ENCODE measurements at places on chromosomes 4 and X.

DNA sequence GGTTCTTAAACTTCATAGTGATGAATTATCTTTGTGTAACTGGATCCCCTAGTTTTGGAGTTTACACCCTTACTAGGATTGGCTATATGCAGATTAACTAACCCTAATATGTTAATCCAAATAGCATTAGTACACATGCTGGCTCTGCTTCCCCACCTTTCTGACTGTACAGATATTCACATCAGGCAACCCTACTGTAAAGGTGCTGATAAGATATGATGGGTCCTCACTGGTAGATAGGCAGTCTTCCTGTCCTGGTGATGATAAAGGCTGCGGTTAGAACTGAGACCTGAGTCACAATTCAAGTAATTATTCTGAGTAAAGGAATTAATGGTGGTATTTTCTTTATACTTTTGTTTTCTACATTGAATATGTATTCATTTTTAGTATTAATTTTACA, 118.6 kb downstream of the COL4A5 start:
- no peak for DNase-seq

DNA sequence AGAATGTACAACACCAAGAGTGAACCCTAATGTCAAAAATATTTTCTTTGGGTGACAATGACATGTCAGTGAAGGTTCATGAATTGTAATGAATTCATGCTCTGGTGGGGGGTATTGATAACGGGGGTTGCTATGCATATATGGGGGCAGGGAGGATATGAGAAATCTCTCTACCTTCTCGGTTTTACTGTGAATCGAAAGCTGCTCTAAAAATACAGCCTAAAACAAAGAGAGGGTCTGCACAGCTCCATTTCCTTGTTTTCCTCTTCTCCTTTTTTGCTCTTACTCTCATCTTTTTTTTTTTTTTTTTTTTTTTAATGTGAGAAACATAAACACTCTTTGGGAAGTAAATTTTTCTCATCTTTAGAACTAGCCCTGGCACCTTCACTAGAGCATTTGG, 85.8 kb downstream of the DCTD start:
- DNase-seq, result no peak

- DNase-seq, result no peak
Measured at GRCh38 chr4:88819818-88820697, 122.4 kb upstream of the NAP1L5 start.

GRCh38 chr4:34039766-34040165, 2204.5 kb downstream of the ARAP2 start:
- DNase-seq, result no peak

- no peak for DNase-seq
Measured at GRCh38 chrX:104391906-104392305, 137.2 kb upstream of the ESX1 start.
